ENCODE measurements at places on chromosomes 1 and 21.

DNA sequence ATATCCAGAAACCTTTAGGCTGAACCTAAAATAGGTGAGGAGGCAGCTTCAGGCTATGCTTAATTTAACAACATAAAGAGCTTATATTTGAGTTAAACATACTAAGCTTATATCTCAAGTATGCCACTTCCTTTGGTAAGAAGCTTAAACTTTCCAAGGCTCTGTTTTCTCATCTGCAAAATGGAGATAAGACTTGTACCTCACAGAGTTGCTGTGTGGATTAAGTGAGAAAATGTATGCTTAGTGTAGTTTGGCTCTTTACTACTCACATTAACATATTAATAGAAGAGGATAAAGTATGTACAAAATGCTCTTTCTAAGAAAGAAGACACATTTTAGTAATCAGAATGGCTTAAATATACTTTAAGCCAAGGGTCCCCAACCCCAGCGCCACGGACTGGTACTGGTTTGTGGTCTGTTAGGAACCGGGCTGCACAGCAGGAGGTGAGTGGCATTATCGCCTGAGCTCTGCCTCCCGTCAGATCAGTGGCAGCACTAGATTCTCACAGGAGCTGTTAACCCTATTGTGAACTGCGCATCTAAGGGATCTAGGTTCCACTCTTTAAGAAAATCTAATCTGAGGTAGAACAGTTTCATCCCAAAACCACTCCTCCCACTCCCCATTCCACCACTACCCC, 77.2 kb downstream of the HS2ST1 start:
- DNase-seq = no peak

GRCh38 chr1:101250222-101250621, 13.4 kb downstream of the S1PR1 start:
- no peak for DNase-seq

DNA sequence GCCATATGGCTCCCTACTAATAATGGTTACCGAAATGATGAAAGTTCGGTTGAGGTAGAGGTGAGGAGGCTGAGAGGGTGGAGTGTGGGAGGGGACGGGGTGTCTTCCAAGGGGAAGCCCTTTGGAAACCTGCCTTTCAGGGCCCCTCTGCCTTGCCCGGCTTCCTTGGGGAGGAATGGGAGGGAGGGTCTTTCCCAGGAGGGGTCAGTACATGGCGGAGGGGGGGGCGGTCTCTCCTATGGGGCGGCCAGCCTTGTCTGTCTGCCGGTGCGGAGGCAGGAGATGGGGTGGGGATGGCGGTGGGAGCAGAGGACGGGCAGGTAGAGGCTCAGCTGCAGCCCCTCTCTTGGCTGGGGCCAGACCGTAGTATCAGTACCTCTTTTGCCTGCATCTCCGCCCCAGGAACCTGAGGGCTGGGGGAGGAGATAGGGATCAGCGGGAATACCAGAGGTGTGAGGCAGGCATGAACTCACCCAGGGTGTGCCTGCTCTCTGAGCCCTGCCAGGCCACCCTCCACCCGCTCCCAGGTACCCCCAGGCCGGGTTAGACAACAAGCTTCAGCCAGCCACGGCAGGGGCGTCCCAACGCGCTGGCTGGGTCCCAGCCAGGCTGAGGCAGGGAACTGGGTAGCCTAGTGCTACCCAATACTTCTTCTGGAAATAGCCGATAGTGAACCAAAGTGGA, 79.4 kb upstream of the POU3F1 start:
- DNase-seq = no peak

DNA sequence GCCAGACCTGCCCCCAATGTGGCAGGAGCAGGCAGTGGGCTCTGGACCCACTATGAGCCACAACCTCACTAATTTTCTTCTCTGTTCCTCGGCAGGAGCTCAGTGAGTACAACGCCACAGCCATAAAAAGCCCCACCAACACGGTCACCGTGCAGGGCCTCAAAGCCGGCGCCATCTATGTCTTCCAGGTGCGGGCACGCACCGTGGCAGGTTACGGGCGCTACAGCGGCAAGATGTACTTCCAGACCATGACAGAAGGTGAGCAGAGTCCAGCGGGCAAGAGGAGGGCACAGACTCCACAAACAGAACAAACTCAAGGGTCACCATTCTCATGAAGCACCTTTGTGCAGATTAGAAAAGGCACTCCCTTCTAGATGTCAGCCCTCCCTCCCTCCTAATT, 79.9 kb downstream of the LACTBL1 start:
- no peak for DNase-seq

GRCh38 chr1:161943737-161944136, 79.9 kb downstream of the OLFML2B start:
- no peak for DNase-seq

Data from activated naive CD4-positive, alpha-beta T cell treated with anti-CD3 and anti-CD28 coated beads, Interleukin-2, amount 10 ng/mL, durations not matched to agents 7 days and 5 days (primary cell).